ENCODE measurements at places on chromosomes 4 and X.

DNA sequence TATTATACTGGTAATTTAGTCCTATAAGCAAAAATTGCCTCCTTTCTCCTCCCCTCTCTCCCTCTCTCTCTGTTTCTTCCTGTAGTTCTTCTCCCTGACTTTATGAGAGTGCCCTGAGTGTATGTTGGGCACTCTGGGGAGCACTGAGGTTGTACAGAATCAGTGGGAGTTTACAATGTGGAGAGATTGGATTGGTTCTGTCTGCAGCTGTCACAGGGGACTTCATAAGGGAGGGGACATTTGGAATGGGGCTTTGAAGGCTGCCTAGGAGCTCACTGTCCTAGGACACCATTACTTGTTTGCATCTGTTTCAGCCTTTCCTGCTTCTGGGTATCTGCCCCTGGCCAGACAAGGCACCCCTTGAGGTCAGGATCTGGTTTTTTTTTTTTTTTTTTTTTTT is 22.9 kb downstream of the SH3TC1 start:
- DNase-seq, result no peak

- no peak for DNase-seq
These were observed 5.7 kb downstream of the SPON2 start for GRCh38 chr4:1166509-1167243.

DNA sequence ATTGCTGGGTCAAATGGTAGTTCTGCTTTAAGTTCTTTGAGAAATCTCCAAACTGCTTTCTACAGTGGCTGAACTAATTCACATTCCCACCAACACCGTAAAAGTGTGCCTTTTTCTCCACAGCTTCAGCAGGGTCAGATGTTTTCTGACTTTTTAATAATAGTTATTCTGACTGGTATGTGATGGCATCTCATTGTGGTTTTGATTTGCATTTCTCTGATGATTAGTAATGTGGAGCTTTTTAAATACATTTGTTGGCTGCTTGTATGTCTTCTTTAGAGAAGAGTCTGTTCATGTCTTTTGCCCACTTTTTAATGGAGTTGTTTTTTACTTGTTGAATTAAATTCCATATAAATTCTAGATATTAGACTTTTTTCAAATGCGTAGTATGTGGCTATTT is 257.5 kb upstream of the ANKRD50 start:
- no peak for DNase-seq

GRCh38 chr4:86036736-86037135 is 323.1 kb downstream of the MAPK10 start:
- DNase-seq, result no peak

DNA sequence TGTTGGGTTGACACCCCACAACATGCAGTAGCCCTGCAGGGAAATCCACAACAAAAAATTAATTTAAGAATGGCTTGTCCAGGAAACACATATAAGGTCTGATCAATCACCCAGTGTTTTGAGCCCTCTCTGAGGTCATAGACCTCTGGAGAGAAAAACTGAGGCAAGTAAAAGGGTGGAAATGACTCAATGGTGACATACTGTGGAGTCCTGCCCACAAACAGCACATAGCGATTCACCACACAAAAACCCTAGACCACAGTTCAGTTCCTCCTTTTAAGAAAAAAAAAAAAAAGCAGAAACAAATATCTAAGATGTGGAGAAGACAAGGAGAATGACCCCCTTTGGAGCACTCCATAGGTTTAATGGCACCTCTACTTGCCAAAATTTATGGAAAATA is 2691.0 kb downstream of the PCDH7 start:
- no peak for DNase-seq

- no peak for DNase-seq
These were observed 418.6 kb downstream of the INPP4B start for GRCh38 chr4:142427456-142427855.

GRCh38 chr4:21738821-21739220 is 209.8 kb downstream of the KCNIP4 start:
- DNase-seq, result no peak

- no peak for DNase-seq
These were observed 1074.7 kb downstream of the PCDH18 start for GRCh38 chr4:136457577-136457976.

GRCh38 chr4:109690690-109691410 is 12.4 kb downstream of the CASP6 start:
- DNase-seq, result no peak

DNA sequence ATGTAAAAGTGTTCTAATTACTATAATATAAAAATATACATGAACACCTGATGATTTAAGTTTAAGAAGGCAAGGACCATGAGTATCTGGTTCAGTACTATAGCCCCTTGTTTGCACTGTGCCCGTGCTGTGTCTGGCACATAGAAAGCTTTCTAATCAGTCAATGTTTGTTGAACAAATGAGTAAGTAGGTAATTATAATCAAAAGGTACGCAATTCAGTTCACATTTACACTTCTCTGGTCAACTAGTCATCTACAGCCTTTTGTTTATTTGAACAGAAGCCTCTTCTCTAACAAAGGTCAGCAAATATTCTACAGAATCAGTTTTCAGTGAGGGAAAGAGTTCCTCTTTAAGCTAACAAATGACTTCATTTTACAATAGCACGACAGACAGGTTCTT is 523.3 kb downstream of the SMARCA1 start:
- no peak for DNase-seq

- no peak for DNase-seq
These were observed 6.3 kb upstream of the TAB3 start for GRCh38 chrX:30895370-30895769.

- peak; percentile 34 for DNase-seq
These were observed 185.4 kb downstream of the OR13H1 start for GRCh38 chrX:131729295-131729694.

- DNase-seq, result no peak
These were observed 8.7 kb upstream of the TRPC5OS start for GRCh38 chrX:111867236-111867635.

GRCh38 chr4:37445023-37445422 is 200.5 kb downstream of the NWD2 start:
- DNase-seq, result no peak

- no peak for DNase-seq
These were observed 40.3 kb downstream of the LRBA start for GRCh38 chr4:150974750-150975149.

DNA sequence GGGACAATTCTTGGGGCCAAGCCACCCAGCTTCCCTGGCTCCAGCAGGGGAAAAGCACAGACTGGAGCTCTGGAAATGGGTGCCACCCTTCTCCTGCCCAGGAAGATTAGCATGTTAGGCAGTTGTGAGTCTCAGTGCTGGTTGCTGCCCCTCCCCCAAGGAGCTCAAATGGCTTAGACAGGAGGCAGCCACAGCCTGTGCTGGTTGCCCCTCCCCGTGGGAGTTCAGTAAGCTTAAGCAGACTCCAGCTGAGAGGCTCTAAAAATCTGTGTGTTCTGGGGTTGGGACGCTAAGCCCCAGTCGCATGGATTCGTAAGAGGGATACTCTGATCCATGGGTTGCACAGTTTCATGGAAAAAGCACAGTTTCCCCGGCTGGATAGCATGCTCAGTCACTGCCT is 92.7 kb upstream of the NDST3 start:
- DNase-seq, result no peak

DNA sequence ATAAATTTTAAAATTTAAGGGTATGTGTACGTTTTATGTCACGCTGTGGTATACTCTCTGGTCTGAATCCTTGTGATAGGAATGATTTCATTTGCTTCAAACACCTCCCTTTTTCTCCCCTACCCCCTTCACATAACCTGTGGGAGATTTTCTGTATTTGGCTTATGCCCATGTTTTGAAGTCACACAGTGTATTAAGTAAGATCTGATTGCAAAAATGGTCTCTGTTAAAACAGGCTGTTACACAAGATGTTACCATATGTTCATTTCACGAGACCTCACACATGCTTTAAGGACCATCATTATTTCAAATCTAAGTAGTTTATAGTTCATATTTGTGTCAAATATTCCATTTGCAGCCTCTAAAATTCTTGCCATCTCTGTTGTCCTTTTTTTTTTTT is 63.5 kb downstream of the TMEM131L start:
- no peak for DNase-seq

DNA sequence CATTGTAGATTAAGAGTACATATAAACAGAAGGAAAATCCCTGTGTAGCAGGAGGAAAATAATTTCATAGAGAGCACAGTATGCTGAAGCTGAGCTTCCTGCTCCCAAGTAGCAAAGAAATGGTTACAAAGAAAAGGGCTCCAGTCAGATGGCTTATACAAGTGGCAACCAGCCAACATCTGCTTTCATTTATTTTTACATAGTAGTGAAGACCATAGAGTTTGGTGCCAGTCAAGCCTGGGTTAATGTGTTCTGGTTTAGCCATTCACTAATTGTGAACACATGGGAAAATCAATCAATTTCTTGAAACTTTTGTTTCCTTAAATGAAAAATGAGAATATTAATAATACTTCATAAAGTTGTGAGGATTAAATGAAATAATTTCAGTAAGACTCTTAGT is 111.3 kb upstream of the ELOVL6 start:
- DNase-seq, result no peak

DNA sequence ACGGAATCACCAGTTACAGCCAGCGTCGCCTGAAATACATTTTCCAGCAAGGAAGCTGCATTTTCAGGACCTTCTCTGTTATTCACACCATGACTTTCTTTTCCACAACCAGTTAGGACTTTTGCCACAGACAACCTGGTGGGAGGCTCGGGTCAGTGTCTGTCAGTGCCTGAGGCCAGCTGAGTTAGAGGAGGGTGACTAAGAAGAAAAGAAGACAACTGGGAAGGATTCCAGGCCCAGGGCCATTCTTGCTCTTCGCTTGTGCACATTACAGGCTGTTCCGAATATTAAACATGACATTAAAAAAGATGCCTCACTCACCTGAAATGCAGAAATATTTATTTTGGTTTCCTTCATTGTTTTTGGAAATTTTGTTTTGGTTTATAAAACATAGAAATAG is 21.4 kb upstream of the CENPU start:
- DNase-seq, result no peak

GRCh38 chr4:83536362-83537272 is 709 bp downstream of the GPAT3 start:
- no peak for DNase-seq
